Activated CD4-positive, alpha-beta memory T cell treated with anti-CD3 and anti-CD28 coated beads for 36 hours (primary cell): ENCODE measurements at places on chromosomes 2 and 18.

- no peak for DNase-seq
These were observed 17.0 kb upstream of the HPCAL1 start for GRCh38 chr2:10285556-10286198.

DNA sequence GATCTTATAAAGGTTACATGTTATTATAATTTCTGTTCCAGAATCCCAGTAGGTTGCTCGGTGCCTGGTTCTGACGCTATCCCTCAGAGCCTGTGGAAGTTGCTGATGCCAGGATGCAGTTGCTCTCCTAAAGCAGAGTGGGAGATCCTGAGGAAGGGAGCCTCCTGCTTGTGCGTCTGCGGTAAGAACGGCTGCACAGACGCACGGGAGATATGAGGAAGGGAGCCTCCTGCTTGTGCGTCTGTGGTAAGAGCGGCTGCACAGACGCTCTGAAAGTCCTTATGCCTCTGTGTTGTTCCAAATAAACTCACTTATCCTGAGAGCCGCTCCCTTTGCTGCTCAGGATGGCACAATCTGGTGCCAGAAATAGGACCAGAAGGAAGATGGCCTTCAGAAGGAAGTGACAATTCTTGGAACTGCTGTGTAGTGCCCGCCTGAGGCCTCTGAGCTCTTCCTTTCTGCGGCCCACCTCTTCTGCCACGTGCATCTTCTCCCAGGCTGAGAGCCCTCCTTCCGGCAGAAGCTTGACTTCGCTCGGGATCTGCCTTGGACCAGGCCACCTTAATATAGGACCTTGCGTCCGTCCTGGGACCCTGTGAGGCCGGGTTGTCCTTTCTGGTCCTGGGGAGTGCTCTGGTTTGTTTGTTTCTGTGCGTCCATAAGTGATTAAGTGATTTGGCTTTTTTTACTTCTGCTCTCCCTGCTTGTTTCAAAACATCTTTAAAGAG is 89.5 kb downstream of the RTP5 start:
- no peak for DNase-seq

- DNase-seq, result no peak
These were observed 211.9 kb downstream of the MYCN start for GRCh38 chr2:16152071-16152927.

GRCh38 chr18:22585821-22586220 is 168.1 kb upstream of the CTAGE1 start:
- no peak for DNase-seq

DNA sequence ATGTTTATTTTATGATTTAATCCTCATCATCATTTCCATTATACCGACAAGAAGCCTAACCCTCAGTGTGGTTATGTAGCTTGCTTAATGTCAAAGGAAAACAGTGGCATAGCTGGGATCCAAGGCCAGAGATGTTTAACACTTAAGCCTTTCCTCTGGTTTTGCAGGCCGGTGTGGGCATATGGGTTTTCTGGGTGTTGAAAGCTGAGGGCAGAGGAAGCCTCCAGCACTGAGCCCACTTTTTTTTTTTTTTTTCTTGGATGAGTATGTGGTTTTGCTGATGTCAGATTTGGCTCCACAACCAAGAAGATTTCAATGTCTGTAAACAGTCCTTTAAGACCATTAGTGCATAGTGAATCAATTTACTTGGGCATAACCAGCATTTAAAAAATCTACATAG is 41.3 kb downstream of the LHCGR start:
- DNase-seq, result no peak

- no peak for DNase-seq
These were observed 25.8 kb downstream of the CTLA4 start for GRCh38 chr2:203893401-203893800.

DNA sequence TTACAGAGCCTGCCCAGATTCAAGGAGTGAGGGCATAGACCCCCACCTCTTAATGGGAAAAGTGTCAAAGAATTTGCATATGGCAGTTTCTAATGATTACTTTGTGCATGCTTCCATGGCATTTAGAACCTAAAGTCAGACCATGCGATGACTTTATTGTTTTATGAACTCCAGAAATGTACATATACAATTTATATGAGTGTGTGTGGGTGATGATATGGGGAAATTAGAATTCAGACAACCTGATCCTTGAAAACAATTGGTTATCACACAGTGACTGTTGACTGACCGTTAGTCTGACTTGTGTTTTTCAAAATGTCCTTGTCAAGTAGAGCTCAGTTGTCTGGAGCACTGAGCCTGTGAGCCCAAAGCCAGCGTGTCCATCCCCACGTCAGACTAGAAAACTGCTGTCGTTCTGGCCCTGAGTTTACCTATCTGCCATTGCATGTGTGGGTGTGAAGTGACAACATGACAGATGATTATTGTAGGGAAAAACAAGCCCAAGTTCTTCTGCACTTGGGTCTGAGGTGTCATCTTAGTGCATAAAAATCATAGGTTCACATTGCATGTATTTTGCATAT is 128.4 kb downstream of the MYO3B start:
- DNase-seq, result no peak

- no peak for DNase-seq
These were observed 50.1 kb downstream of the KIAA2012 start for GRCh38 chr2:202122980-202123720.

DNA sequence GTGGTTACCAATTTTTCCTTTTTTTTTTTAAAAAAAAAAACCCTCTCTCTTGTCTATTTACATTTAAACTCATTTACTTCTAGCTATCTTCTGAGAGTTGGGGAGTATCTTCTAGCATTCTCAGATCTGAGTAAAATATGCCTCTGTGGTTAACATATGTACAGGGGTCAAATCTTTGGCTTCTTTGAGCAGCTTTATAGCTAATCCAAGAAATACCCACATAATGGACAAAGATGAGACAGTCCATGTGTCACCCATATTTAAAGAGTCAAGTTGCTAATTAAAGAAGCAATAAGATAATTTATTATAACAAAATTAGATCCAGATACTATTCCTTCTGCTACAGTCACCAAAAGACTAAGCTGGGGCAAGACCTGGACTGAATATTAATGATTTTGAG is 139.0 kb upstream of the HNRNPA3 start:
- no peak for DNase-seq

DNA sequence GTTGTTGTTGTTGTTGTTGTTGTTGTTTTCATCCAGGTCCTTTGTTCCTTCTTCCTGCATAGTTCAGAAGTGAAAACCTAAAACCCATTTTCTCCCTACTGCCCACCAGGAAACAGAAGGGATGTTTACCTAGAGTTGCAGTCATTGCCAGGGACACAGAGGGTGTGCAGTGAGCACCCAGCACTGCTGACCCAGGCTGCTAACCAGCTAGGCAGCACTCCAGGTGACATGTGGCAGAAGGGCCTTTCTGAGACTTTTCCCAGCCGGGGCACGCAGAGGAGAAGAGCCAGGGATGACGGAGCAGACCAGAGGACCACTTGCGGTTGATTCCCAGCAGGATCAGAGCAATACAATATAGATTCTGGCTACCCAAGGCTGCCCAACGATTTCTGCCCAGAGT is 286.3 kb downstream of the BCL11A start:
- DNase-seq, result no peak

DNA sequence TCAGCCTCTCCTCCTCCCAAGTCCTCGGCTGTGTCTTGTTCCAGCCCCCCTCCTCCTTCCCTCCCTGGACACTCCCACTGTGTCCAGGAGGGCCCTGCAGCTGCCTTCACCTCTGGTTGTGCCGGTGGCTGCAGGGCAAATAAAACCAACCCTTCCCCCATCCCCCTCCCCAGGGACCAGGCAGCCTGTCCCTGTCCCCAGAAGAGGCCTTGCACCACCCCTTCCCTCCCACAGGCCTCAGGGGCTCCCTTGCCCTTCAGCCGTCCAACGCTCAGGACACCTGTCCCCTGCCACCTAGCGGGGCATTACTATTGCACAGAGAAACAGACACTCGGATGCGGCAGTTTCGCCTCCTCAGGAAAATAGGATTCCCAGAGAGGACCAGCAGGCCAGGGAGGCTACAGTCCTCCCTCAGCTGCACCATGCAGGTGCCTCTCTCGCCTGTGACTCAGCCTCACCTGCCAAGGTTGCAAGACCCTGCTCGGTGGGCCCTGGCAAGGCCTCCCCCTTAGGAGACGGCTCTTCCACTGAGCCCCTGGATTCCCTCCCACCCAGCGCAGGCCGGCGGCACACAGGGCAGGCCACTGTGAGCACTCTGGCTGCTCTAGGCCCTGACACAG is 5.5 kb upstream of the GPC1 start:
- no peak for DNase-seq
